ENCODE measurements at places on chromosomes 7 and 10.
A peak's percentile ranks its signal among the peaks of the same experiment; 100 is the strongest.

- DNase-seq = no peak
Observed at GRCh38 chr10:102499356-102499755, 3.2 kb downstream of the ACTR1A start.

- no peak for DNase-seq
Observed at GRCh38 chr7:157585113-157585861, 248.5 kb downstream of the DNAJB6 start.

- DNase-seq = no peak
Observed at GRCh38 chr7:17474724-17475344, 176.4 kb downstream of the AHR start.

- no peak for DNase-seq
Observed at GRCh38 chr10:118753331-118754228, 1.2 kb downstream of the CACUL1 start.

DNA sequence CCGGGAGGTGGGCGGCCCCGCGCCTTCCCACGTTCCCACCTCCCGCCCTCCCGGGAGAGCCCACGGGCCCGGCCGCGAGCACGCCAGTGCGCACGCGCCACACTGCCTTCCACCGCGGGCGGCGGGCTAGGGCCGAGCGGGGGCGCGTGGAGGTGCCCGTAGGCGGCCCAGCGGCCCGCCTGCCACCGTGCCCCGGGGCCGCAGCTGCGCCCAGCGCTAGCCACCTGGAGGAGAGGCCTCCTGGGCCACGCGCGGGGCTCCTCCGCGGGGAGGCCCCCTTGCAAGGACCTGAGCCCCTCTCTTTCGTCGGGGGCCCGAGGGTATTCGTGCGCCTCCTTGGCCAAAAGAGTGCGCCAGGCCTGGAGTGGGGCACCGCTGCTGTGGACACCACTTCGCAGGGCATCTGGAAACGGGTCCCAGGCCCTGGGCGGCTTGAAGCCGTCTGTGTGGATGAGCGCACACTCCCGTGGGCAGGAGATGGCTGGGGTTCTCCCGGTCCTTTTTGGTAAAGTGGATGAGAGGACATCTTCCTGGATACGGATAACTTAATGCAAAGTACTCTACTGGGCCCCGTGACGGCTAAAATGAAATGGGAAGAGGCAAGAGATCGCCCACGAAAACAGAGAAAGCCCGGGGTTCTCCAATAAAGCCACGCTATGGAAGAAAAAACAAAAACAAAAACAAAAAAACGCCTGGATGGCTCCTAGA is 9.0 kb upstream of the EBF3 start:
- DNase-seq = no peak

DNA sequence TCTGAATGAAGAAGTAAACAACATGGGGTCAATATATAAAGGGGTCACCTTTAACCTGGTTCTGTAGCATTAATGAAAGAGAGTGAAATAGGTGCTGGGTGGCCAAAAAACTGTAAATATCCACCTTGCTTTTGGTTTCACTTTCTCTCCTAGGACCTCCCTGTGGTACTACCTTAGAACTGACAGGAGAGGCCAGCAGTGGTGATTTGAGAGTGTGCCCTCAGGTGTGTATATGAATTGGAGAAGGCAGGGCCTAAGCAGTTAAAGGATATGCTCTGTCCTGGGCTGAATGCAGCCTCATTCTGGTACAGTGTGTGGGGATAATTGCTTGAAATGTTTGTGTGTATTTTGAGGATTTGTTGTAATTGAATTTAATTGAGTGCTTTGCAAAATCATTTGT is 62.0 kb downstream of the BBS9 start:
- no peak for DNase-seq

- DNase-seq = no peak
Observed at GRCh38 chr10:49371967-49372366, 23.9 kb downstream of the DRGX start.

DNA sequence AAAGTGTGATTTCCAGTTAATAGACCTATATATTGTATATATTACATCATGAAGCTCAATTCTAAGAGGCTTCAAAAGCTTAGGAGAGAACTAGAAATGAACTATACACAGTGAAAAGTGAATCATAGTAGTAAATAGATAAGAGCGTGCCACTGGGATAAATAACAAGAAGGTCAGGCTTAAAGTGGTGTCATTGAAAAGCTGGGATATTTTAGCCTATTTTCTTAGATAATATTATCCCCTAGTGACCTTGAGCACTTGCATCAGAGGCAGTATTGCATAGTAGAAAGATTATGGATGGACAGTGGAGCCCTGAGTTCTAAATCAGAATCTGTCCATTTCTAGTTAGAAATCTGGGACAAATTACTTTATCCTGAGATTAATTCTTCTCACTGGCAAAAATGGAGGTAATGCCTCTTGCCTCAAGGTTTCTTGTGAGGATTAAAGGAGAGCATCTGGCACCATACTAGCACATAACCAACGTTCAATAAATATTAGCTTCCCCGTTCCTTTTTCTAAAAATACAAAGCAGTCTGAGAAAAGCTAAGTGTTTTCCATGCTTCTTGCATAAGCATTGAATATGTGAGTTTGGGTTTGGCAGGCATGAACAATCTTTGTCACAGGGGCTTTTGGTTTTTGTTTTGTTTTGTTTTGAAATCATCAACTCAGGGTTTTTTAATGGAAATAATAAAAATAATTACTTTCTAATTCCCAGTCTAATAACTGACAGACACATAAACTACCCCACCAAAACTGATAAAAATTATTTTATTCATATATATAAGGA is 27.3 kb upstream of the MACC1 start:
- no peak for DNase-seq

DNA sequence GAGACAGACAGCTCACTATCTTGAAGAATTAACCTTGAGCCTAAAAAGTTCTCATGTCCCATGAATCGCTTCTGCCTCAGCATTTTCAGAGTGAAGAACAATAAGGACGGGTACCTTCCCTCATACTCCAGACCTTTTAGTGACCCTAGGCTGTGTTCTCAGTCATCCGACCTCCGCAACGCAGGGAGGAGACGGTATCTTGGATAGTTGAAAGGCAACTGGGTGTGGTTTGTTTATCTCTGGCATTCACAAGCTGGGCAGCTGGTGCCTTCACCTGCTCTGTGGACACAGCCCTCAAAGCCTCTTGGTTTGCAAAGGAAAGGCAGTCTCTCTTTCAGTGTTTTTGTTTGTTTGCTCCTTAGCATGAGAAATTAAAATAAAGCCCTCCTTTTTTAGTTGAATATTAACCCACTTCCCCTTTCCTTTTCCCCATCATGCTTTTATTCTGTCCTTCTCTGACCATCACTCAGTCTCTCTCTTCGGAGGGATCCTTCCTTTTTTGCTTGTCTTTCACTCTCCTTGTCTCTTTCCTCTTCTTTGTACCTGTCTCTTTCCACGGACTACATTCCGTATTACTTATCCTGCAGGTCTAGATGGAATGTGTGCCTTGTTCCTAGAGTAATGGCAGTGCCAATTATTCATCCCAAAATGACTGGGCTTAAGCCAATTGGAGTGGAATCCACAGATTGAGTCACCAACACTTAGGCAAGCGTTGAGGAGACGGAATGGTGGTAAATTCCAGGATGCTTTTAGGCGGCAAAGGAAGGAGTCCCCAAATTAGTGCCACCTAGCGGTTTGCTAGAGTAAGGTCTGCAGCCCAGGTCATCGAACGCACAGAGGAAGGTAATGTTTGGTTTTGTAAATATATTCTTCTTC is 45.8 kb downstream of the PRR15 start:
- no peak for DNase-seq

GRCh38 chr7:47506382-47507339 is 75.2 kb downstream of the TNS3 start:
- peak; percentile 93 for DNase-seq

GRCh38 chr10:12492016-12492415 is 142.7 kb downstream of the CAMK1D start:
- no peak for DNase-seq

DNA sequence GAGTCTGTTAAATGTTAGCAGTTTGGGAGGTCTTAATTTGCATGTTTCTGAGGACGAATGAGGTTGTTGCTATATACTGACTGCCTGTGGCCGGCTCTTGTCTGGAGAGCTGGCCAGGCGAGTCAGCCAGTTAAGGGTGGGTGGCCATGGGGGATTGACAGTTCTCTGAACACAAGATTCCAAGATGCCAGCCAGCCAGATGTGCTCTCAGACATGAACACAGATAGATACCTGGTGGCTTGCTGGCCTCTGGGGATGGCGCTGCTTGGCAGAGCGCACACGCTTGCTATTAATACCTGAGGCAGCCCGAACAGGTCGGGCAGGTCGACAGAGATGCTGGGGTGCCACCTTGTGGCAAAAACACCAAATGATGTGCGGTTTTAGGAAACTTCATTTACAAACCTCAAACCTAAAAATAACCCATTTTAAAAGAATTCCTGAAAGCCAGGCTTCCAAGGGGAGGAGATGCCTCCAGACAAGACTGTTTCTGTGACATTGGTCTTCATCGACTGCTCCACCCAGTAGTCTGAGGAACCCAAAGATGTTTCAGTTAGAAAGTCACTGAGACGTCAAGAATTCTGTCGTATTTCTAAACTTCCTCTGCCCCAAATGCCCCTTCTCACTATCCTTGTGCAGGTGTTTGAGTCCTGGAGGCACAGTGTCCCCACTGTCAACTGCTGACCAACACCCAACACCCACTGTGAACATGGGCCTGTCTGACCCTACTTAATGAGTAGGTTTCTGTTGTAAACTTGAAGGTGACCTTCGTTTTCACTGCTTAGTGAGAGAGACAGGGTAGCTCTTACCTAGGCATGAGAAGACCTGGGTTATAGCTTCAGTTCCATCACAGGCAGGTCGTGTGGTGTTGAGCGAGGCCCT is 123.4 kb downstream of the NT5C2 start:
- DNase-seq = peak; percentile 41

- DNase-seq = no peak
Observed at GRCh38 chr7:158824028-158824427, 5.3 kb downstream of the ESYT2 start.

GRCh38 chr7:54544527-54545240 is 2.5 kb downstream of the VSTM2A start:
- DNase-seq = no peak

GRCh38 chr10:75736889-75737579 is 305.6 kb downstream of the LRMDA start:
- no peak for DNase-seq

GRCh38 chr7:50416527-50417182 is 33.5 kb downstream of the FIGNL1 start:
- DNase-seq = no peak

DNA sequence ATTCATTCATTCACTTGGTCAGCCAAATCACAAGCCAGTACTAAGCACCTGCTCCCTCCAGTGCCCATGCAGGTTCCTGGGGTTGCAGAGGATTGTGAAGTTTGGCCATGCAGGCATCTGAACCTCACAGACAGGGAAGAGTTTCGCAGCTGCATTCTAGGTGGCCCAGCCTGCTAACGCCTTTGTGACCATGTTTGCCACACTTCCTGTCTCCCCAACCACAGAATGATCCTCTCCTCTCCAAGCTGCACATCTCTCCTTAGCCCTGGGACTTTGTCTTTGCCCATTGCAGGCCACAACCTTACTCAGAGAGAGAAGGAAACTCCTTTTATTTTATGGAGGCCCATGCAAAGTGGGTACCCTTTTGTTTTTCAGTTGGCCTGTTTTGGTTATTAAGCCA is 31.8 kb downstream of the EPDR1 start:
- no peak for DNase-seq

- no peak for DNase-seq
Observed at GRCh38 chr10:84665883-84666463, 337.6 kb downstream of the CCSER2 start.

DNA sequence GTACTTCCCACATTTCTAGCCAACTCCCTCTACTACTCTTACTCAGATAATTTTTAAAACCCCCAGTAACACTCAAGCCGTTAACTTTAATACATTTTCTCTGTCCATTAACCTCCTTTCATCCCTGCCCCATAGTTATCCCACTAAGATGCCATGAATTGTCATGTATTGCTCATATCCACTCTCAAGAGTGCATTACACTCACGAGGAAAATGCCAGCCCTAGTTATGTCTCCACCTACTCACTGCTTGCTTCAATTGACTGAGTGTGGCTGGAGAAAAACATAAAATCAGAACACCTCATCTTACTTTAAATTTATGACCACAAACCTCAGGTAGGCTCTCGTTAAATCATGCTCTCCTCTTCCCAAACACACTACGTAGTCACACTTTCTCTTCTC is 324.1 kb upstream of the NPSR1 start:
- DNase-seq = no peak

- DNase-seq = no peak
Observed at GRCh38 chr10:121680879-121681655, 82.8 kb upstream of the FGFR2 start.

DNA sequence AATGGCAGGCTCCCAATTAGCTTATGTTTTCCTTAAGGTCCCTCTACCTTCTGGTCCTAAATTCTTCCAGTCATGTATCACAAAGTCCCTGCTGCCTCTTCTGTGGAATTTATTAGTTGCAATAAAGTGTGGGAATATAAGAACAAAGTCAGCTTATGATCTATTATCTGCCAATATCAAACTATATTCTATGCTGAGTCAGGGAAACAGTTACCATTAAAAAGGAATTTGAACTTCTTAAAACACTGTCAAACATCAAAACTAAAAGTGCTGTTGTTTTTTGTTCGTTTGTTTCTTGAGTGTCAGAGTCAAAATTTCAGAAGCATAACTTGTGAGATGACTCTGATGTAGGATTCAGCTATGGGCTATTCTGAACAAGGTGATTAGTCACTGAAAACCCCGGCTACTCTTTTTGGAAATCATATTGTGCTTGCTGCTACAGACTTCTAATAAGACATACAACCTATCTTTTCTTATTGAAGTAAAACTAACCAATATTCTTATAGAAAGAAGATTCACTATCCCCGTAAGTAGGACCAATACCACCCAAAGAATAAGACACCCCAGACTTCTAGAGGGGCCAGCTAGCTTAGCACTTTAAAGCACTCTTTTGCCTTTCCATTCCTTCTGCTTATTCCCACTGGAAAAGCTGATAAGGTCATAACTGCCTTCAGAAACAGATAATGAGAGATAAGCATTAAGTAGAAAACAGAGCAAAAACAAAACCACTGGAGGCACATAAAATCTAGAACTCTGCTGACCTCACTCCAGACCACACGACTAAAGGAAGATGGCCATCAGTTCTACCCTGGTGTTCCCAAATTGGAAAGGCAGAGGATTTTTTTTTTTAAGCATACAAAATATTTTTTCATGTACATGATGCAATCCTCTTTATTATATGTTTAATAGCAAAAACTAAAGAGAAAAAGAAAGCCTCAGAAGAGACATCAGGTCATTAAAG is 370.6 kb downstream of the PARD3 start:
- DNase-seq = no peak

GRCh38 chr7:47226696-47227095 is 355.2 kb downstream of the TNS3 start:
- DNase-seq = no peak

Measured in astrocyte of the cerebellum (primary cell).